OCI-M1 (cell line): ENCODE measurements at places on chromosomes 2 and 18.

GRCh38 chr2:219298759-219299371 is 10.3 kb downstream of the PTPRN start:
- DNase-seq: peak; percentile 92

DNA sequence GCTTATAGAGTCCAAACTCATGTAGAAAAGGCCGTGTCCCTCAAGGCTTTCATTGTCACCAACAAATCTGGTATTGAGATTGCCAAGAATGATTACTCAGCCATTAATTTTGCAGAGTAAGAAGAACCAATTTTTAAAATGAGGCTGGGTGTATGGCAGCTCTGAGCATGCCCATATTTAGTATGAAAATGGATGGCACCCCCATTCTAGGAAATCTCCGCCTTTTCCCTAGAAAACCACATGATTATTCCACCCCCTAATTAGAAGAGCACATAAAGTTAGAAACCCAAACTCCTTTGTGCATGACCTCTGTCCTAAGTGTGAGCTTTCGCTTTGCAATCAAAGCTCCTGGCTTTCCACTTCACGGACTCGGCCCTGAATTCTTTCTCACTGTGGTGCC is 14.1 kb upstream of the TXNL4A start:
- DNase-seq: no peak

DNA sequence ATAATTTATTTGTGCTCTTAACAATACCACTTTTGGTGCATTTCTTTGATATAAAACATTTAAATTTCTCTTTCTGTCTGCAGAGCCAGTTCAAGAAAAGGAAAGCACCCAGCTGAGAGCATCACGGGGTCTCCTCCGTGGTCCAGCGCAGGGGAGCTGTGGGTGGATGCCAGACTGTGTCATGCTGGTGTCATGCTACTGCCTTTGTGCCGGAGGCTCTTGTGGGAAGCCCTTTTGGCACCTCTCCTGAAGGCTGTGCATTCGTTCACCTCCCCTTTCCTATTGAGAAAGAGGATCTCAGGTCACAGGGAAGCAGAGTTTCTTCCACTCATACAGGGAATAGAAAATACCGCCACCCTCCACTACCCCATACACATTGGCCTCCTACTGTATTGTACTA is 450.4 kb downstream of the GALR1 start:
- no peak for DNase-seq

GRCh38 chr2:231129216-231129615 is 4.4 kb upstream of the HTR2B start:
- no peak for DNase-seq

GRCh38 chr2:30252723-30253701 is 21.7 kb downstream of the LBH start:
- peak; percentile 96 for DNase-seq

DNA sequence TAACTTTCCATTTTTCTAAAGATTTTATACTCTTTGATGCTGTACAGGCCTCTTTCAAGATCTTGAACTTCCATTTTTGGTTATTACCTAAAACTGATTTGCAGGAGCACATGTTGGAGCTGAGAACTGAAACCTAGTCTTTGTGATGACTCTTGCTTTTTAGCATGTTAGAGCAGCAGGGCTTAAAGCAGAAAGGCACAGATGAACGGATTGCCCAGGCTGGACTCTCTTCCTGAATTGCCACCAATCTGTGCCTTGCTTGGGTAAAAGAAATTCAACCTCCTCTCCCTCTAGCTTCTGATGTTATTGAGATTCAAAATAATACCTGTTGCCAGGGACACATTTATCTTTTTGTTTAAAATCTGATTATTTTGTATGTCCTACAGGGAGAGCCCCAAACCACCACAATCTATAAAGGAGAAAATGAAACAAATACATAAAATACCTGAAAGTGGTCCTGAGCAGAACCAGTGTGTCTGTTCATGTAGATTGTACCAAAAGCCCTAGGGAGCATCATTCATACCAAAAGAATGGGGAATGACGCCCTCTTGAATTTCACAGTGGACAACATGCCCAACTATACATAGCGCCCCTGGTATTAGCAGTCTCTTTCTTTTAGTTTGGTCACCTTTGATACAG is 277.0 kb upstream of the MAP2 start:
- DNase-seq: no peak

DNA sequence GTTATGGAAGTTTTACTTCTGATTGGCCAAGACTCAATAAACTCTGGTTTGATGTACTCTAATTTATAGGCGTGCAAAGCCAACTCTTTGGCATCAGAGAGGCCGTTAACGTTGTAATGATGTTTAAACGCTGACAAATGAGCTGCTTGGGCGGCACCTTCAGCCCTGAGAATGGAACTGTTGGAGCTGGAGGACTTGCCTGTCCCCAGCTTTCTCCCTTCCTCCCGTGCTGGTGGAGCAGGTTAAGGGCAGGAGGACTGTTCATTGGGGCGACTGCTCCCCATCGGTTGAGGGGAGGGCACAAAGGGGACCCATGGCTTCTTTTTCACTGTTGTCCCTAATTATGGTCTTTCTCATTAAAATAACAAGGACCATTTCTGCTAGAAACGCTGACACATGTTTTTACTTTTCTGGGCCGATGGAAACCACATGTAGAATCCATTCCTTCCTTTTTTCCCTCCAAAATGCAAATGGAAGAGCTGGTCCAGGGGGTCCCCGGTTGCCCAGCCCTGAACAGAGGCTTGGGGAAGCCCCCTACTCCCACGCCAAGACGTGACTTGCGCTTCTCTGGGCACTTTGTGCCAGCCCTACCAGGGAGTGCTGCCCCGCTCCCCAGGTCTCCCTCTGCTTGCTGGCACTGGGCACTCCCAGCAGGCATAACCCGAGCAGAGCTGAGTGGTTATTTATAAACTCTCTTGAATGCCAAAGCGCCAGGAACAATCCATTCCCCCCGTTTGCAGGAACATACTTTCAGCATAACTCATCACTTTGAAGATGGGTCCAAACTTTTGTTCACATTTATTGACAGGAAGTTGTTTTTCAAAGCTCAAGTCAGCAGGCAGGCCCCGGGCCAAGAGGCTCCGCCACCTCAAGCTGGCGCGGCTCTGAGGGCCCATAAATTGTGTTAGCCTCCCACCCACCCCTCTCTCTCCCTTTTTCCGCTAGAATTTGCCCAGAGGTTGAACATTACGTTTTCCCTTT is 170.1 kb downstream of the ASB1 start:
- DNase-seq: no peak

- no peak for DNase-seq
Observed at GRCh38 chr18:13500869-13501542, 225.4 kb downstream of the FAM210A start.

DNA sequence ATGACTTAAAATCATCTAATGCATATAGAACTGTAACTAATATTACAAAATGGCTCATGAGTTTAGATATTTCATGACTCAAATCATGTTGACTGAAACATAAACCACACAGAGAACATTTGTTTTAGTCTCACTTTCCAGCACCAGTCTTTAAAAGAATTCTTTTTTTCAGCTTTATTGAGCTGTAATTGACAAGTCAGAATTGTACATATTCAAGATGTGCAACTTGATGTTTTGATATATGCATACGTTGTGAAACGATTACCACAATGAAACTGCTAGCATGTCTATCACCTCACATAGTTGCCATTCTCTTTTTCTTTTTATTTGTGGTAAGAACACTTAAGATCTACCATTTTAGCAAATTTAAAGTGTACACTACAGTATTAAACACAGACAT is 25.0 kb upstream of the TMEM178A start:
- no peak for DNase-seq

DNA sequence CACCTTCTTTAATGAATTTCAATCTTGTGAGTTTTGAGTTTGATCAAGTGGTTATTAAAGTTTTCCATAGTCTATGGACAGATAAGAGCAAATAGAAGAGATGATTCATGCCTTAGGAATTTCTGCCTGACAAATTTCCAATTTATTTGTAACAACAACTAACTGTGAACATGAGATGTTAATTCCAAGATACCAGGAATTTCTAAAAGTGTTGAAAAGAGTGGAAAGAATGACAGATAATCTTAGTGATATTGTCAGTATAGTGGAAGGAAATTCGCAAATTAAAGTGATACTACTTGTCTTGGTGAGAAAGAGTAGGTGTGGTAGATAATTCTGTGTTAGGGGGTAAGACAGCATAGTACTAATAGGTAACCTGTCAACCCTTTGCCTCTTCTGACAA is 82.4 kb downstream of the AGPS start:
- DNase-seq: no peak

GRCh38 chr2:132929786-132930185 is 259.8 kb upstream of the LYPD1 start:
- DNase-seq: peak; percentile 47

GRCh38 chr2:238784671-238785527 is 63.0 kb upstream of the TWIST2 start:
- peak; percentile 54 for DNase-seq

- DNase-seq: no peak
Observed at GRCh38 chr18:70371908-70372307, 83.1 kb downstream of the SOCS6 start.

- no peak for DNase-seq
Observed at GRCh38 chr2:157845081-157845480, 31.0 kb downstream of the ACVR1 start.

GRCh38 chr2:239601201-239601851 is 200.5 kb upstream of the HDAC4 start:
- no peak for DNase-seq

DNA sequence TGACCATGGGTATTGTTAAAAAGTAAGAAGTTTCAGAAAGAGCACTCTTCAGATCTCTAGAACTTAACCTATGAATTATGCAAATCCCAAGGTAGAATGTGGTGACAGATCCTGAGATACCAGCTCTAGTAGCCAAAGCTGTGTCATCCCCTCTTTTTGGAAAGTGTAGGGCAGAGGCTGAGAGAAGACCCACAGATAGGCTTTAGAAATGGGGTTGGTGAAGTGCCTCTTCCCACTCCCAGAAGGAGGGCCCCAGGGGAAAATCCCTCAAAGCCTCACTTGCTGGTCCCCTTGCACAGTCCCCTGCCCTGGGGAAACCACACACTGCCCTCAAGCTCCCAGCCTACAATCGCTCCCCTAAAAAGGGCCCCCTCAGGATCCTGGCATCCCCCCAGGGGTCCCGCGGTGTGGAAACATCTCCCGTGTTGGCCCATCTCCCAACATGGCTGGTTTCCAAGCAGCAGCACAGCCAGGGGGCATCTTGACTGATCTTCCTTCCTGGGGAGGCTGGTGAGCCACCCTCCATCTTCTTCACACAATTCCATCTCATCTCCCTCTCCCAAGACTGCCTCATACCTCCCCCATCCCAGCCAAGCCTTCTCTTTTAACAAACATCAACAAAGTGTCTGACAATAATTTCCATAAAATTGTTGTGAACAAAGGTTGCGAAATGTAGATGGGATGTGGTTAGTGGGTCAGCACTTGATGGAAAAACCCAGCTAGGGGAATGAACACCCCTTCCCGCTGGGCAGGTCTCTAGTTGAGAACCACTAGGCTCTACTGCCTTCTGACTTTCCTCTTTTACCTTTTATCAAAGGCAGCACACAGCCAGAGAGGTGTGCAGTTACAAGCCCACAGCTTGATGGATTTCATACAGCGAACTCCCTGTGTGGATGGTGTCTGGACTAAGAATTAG is 25.1 kb downstream of the MAL start:
- DNase-seq: no peak

DNA sequence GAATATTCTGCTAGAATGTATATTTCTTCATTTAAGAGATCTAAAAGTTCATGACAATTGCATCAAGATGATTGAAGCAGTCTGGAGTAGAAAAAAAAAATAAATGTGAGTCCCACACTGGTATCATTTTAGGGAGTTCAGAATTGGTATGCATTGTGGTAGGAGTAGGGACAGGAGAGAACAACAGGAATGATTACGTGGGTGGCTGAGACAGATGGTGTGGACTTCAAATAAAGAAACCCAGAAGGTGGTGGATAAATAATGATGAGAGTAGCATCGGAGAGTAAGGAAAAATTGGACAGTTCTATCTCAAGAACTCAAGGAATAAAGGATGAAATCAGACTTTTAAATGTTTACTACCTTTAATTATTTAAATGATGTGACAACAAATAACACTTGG is 289.6 kb downstream of the GALNT13 start:
- DNase-seq: no peak

DNA sequence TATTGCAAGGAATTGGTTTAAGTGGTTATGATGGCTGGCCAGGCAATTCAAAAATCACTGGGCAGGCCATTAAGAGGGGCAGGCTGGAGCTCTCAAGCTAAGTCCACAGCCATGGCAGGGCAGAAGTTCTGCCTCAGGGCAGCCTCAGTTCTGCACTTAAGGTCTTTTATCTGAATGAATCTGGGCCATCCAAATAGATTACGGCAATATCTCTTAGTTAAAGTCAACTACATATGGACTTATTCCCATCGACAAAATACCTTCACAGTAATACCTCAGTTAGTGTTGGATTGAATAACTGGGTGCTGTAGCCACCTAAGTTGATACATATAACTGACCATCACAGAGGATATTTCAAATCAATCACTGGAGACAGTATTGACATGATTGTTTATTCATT is 904.8 kb downstream of the MBD2 start:
- DNase-seq: no peak

GRCh38 chr18:58865033-58865590 is 435 bp downstream of the ZNF532 start:
- DNase-seq: no peak

- DNase-seq: no peak
Observed at GRCh38 chr2:16036951-16037350, 96.6 kb downstream of the MYCN start.

- DNase-seq: no peak
Observed at GRCh38 chr2:181949047-181949446, 36.6 kb upstream of the PPP1R1C start.

GRCh38 chr2:42223067-42223854 is 54.1 kb downstream of the EML4 start:
- no peak for DNase-seq

DNA sequence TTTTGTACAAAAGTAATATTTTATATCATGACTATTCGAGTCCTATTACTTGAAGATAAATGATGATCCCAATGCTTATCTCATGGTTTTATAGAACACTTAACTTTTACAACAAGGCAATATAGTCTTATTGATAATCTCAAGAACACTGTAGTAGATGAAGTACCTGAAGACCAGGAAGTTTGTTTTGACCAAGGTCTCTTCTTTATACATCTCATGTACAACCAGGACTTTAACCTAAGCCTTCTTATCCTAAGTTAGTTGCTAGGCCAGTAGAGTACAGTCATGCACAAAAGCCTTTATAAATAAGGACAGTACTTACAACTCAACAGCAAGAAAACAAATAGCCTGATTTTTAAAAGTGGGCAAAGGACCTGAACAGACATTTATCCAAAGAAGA is 147.7 kb upstream of the NOSTRIN start:
- no peak for DNase-seq
